ENCODE measurements at places on chromosomes 12 and 14.

DNA sequence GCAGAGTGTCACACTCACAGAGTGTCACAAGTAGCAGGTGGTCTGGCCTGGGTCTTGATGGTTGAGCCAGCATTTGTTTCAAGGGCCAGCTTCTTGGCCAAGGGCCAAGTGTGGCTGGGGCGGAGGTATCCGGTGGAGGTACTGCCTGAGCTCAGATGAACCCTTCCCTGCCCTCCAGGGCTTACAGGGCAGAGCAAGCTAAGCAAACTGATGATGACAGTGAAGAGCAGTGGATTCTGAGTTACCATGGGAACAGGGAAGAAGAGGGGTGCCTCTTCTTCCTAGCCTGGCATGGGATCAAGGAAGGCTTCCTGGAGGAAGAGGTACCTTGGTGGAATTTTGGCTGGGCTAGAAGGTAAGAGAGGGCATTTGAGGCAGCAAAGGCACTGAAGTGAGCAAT is 35.7 kb downstream of the MVK start:
- no peak for DNase-seq

- DNase-seq = peak; percentile 33
Observed at GRCh38 chr12:115752913-115753726, 524.4 kb downstream of the MED13L start.

GRCh38 chr14:91277546-91278382 is 33.3 kb upstream of the GPR68 start:
- no peak for DNase-seq

- no peak for DNase-seq
Observed at GRCh38 chr14:105497671-105498429, 6.8 kb downstream of the TEDC1 start.

GRCh38 chr12:49489720-49490119 is 49.1 kb upstream of the KCNH3 start:
- no peak for DNase-seq

DNA sequence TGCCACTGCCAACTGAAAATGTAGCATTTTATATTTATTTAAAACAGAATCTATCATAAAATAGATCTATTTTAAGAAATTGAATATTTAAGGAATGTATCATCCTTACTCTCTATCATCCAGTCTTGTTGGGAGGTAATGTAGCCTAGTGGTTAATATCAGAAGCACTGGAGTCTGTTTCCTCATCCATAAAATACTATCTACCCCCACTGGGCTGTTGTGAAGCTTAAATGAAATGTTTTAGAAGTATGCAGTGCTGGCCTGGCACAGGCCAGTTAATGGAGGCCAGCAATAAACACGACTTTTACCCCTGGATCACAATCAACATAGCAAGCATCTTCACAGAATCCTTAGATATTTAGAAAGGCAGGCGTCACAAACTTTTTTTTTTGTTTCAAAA is 188.0 kb downstream of the CAND1 start:
- DNase-seq = no peak

DNA sequence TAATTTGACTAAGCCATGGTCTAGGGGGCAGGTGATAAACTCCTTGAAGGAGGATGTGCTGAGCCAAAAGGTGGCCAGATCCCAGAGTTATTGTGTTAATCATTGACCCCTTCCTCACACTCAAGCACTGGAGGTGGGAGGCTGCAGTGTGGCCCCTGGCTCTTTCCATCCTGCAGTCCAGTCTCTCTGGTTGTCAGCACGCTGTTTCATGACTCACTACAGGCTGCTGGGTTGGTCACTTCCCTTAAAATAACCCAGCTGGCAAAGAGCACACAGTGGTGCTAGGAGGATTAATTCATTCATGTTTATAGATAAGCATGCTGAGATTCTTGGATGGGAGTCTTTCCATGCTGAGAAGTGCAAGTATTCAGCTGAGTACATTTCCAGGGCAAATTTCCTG is 228.9 kb downstream of the ANO2 start:
- no peak for DNase-seq

- no peak for DNase-seq
Observed at GRCh38 chr12:11886339-11886738, 184.4 kb upstream of the BCL2L14 start.

- no peak for DNase-seq
Observed at GRCh38 chr14:94378527-94379290, 9.7 kb downstream of the SERPINA1 start.

- no peak for DNase-seq
Observed at GRCh38 chr14:79510659-79511058, 700.6 kb downstream of the DIO2 start.

DNA sequence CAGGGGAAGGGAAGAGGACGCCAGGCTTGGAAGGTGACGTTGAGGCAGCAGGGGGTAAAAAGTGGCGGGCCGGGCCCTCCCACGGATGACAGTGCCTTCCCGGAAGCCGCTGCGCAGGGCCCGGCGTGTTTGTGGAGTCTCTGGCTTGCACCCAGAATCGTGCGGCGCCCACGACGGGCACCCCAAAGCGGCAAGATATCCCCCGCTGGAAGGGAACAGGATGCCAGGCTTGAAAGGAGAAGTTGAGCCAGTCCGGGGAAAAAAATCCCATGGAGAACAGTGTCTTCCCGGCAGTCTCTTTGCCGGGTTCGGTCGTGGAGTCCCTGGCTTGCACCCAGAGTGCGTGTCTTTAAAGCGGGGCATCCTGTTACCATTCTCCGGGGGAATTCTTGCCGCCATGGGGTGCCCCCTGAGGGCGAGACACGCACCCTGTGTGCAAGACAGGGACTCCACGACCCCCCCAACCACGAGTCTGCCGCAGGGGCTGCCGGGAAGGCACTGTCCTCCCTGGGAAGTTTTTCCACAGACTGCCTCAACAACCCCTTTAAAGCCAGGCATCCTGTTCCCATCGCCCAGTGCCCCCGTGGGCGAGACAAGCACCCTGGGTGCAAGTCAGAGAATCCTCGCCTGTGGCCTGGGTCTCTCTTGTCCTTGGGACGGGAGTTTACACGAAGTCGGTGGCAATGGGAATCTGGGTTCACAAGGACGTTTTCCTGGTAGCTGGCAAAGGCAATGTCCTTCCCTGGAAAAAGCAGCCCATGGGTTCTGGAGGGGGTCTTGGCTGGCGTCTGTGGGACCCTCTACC is 156.1 kb upstream of the ALG10B start:
- DNase-seq = no peak

- DNase-seq = no peak
Observed at GRCh38 chr12:18754124-18754707, 16.3 kb downstream of the CAPZA3 start.

DNA sequence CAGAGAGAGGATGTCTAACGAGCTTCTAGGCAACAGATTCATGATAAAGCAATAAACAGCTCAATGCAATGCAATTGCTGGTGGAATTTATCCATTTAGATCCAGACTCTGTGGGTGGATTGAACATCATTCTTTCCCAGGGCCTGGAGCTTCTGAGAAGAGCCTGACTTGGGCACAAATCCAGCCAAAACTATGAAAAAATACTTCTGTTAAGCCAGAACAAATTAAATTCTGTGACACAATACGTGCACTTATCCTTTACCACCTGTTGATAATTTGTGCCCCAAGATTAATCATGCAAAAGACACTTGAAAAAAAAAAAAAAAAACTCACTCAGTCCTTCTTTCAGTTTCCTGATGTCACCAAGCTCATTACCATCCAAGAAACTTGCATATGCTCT is 446.0 kb upstream of the DCN start:
- no peak for DNase-seq

DNA sequence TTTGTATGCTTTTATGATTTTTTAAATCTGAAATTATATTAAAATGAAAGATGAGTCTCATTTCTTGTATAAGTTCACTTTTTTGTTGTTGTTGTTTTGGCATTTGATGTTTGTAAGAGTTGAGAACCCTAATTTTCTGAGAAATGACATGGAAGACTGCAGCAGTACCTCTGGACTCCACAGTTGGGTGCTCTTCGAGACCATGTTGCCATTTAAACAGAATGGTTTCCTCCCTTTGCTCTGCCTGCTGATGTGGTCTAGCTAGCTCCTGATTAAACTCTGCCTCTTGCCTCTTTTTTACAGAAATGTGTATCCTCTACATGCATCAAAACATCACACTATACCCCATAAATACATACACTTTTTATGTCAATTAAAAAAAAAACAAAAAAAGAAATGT is 5.8 kb upstream of the LTA4H start:
- no peak for DNase-seq
